ENCODE measurements at places on chromosomes 16 and 17. TPM values are rescaled to one million over a fixed set of nuclear protein-coding genes. Genes with fewer than 3 reads are reported as not detected.

ZKSCAN2 gene
- 5.3 TPM for total RNA-seq

CES3 gene
- total RNA-seq: 0.37 TPM

C17orf67 gene
- total RNA-seq: not detected

SEZ6L2 gene
- total RNA-seq: 6.2 TPM

TBC1D3H gene
- not detected for total RNA-seq

PRR11 gene
- 1.7 TPM for total RNA-seq

HSD17B1 gene
- total RNA-seq: not detected

TERB1 gene
- not detected for total RNA-seq

PRKCB gene
- 49.6 TPM for total RNA-seq

ABCC12 gene
- total RNA-seq: not detected

FNDC8 gene
- total RNA-seq: not detected
